Stimulated activated CD8-positive, alpha-beta memory T cell treated with anti-CD3 and anti-CD28 coated beads, Interleukin-7, amount 100 ng/mL, for 24 hours (primary cell): ENCODE measurements at places on chromosomes 16 and 17.
A peak's percentile ranks its signal among the peaks of the same experiment; 100 is the strongest.

DNA sequence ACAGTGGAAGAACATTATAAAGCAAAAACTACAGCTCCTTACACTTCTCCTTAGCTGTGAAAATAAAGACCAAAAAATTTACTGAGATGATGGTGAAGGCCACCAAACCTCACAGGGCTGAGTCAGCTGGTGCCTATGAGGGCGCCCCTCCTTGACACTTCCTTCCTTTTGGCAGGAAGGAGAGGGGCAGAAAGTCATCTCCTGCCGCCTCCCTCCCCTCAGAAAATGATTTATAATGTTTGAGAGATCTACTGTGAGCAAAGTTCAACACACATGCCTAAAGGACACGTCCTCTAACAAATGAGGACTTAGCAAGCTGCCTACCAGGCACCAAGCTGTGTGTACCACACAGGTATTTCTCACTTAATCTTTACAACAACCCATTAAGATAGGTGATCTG is 245.7 kb downstream of the PRKCA start:
- peak; percentile 20 for DNase-seq

GRCh38 chr17:1916963-1917715 is 87.3 kb downstream of the RPA1 start:
- no peak for DNase-seq

DNA sequence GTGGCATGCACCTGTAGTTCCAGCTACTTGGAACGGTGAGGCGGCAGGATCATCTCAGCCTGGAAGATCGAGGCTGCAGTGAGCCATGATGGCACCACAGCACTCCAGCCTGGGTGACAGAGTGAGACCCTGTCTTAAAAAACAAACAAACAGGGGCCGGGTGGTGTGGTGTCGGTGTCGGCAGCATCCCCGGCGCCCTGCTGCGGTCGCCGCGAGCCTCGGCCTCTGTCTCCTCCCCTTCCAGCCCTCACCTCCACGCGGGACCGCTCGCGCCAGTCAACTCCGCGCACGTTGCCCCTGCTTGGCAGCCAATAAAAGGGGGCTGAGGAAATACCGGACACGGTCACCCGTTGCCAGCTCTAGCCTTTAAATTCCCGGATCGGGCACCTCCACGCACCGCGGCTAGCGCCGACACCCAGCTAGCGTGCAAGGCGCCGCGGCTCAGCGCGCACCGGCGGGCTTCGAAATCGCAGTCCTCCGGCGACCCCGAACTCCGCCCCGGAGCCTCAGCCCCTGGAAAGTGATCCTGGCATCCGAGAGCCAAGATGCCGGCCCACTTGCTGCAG is 204.7 kb downstream of the CDRT15L2 start:
- DNase-seq: no peak

DNA sequence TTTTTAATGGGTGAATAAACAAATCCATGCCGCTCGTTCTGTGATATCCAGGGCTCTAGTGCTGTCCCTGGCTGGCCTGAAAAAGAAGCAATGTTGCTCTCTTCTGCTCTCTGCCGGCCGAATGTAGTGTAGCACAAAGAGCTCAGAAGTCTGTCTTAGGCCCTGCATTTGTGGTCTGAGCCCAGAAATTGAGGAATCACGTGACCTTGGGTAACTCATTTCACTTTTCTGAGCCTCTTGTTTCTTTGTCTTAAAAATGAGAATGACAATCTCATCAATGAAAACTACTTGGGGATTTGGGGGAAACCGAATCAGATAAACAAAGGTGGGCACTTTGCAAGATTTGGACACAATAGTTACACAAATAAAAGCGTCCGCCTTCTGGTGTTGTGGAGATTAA is 381.6 kb upstream of the ASIC2 start:
- DNase-seq: peak; percentile 16

DNA sequence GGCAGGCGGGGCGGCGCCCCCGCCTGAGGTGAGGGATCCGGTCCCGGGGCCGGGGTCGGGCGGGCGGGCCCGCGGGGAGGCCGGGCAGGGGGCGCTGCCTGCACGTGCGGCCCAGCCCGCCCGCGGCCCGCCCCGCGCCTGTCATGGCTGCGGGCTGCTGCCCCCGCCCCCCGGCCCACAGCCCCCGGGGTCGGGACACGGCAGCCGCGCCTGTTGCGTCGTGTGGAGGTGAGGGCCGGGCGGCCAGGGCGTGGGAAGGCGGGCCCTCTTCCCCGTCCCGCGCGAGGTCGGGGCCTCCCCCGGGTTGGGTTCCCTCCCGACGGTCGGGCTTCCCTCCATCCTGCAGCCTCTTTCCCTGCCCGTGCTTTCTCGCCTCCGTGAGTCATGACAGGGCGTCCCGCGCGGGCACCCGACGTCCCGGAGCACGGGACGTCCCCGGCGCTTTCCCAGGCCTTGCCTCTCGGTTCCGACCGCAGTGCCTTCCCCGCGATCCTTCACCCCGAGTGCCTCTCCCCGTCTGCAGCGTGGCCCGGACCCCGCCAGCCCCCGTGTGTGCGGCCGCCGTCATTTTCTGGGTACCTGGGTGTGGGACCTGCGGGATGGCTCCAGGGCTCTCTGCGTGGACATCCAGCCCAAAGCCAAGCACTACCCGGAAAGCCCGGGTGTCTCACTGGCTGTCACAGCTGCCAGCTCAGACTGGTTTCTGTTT is 76.7 kb downstream of the CHD9 start:
- DNase-seq: peak; percentile 24

GRCh38 chr16:25692742-25693508 is 1.2 kb downstream of the HS3ST4 start:
- DNase-seq: no peak

DNA sequence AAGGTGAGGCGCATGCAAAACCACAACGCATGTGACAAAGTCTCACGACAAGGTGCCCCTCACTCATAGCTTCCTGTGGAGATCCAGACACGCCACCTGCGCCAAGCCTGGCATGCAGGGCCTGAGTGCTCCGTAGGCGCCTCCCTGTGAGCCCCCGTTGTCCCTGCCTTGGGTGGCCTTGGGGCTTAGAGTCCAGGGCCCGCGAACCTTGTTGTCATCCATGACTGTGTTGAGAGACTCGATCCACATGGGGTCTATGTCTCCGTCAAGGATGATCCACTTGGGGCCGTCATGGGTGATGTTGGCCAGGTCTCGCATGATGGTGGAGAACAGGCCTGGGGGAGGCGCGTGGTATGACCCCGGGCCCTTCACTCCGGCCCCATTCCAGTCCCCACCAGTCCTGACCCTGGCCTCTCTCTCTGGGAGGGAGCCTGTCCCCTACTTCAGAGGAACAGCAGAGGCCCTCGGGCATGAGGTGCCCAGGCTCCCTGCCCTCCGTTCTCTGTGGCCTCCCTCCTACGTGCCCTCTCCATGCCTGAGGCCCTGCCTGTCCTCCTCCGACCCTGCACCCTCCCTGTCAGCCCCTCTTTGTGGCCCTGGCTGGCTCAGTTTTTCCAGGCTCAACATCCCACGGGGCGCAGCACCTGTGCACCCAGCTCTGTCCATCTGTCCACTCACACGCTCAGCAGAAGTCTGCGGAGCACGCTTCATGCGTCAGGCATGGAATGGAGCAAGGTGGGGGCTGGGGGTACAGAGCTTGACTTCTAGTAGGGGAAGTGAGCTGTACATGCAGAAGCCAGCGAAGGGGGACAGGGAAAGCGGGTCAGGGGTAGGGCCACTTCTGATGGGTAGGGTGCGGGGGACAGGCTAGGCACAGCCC is 85.7 kb downstream of the DNAH17 start:
- no peak for DNase-seq

- no peak for DNase-seq
Measured at GRCh38 chr17:18233803-18234518, 8.5 kb downstream of the LLGL1 start.

- no peak for DNase-seq
Measured at GRCh38 chr17:63033142-63033541, 67.1 kb downstream of the TANC2 start.

GRCh38 chr17:46044286-46044928 is 45.4 kb downstream of the STH start:
- DNase-seq: no peak

DNA sequence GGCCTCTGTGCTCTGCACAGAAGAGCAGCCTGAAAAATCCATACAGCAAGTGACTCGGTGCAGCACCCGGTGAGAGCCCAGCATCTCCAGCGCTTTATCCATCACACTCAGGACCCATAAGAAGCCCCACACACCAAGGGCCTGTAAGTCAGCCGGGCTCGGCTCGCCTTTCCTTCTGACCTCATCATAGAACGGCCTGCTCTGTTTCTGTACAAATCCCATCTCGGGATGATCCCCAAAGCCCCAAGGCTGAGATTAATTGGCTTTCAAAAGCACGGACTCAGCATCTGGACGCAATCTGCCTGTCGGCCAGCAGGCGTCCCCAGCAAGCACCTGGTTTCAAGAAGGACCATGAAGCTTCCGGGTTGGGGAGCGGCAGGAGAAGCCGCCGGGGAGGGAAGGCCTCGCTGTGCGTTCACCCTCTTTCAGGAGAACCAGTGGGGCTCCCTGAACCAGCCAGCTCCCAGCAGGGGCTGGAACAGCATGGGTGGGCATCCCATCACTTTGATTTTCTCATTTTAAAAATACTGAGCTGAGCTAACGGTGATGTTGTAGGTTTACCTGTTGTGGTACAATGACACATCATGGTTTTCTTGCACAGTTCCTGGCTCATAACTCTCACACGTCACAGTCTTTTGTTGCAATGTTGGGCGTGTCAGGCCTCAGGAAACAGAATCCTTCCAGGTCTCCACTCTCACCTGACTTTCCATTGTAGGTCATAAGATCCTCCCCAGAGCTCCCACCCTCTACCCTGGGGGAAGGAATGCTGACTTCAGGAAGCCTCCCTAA is 6.7 kb downstream of the CCDC57 start:
- no peak for DNase-seq
